Stimulated activated CD4-positive, alpha-beta T cell treated with anti-CD3 and anti-CD28 coated beads, Interleukin-12 subunit alpha, Interleukin-12 subunit beta, amount 100 ng/mL, for 24 hours (primary cell): ENCODE measurements at places on chromosomes 12 and 14.

DNA sequence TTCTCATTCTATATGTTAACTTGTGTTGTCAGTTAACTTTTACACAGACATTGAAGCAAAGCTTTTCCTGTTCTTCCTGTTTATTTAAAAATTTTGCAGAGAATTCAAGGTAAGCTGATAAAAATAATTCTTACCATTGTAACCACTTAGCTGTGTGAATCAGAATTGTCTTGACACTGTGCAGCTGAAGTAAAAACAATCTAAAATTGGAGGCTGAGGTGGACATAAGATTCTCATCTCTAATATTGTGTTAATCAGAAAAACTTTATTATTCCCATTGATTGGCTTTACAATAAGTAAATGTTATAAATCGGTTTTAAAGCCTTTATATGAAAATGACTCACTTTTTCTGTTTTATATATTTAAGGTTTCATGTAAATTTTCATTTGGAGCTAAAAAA, 240.3 kb upstream of the PLEKHG7 start:
- no peak for DNase-seq

GRCh38 chr14:64728106-64728505, 23.9 kb downstream of the PLEKHG3 start:
- no peak for DNase-seq

- no peak for DNase-seq
These were observed 103.2 kb downstream of the SLC25A47 start for GRCh38 chr14:100426314-100426713.

DNA sequence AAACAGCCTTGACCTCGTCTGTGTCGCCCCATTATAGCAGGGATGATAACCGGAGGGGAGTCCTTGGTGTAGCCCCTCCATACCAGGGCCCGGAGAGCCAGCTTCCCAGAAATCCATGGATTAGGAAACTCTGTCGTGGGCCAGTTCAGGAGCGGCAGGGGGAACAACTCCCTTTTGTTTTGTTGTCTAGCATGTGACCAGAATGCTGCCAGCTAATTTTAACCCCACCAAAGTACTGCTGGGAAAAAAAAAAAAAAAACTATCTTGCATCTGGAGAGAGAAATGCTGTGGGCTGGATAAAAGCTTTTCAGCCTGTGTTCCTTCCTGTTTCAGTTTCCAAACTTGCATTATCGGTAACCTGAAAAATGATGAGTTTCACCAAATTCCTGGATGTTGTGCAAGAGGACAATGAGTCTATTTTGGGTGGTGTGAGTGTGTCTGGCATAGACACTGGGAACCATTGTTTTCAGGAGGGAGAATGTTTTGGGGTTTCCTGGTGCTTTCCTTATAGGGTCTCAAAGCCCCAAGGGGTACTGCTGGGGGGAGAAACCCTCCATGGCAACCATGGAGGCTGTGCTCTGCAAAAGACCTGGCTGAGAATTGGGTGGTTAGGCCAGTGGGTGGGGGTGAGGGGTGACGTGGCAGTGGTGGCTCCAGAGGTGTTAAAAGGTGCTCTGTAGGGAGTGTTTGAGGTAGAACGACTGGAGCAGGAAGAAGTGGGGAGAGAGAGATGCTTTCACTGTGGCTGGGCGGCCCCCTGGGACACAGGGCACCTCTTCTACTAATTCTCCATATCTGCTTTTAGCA, 14.9 kb upstream of the IRF2BPL start:
- DNase-seq: no peak

DNA sequence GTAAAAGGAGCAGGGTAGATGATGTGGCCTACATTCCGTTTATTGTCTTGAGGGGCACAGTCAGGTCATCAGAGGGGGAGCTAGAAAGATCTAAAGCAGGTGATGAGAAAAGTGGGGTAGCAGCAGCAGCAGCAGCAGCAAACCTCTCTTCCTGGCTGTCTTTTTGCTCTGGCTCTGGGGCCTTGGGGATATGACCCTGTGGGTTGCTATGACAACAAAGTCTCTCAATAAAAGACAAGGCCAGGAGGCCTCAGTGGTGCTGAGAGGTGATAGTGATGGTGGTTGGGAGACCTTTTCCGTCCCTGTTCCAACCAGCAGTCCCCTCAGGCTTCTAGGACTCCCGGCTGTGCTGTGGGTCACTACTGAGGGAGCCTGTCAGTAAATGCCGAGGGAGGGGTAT, 138.6 kb downstream of the SLC8A3 start:
- no peak for DNase-seq

DNA sequence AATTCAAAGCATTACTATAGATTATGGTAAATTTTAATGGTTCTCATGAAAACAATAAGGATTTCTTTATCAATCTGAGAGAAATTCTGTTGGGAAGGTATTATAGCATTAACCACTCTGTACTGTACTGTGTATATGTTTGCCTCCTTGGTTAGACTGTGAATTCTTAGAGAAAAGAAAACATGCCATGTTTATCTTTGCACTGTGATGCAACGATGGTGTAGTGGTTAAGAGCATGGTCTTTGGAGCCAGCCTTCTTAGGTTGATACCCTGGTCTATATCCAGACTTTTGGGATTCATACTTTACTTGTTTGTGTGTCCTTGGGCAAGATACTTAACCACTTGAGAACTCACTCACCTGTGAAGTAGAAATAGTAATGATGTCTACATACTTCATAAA, 32.2 kb upstream of the NUBPL start:
- no peak for DNase-seq

GRCh38 chr12:130439250-130439649, 101.6 kb downstream of the PIWIL1 start:
- no peak for DNase-seq

GRCh38 chr12:60263161-60263560, 667.3 kb downstream of the SLC16A7 start:
- DNase-seq: no peak

GRCh38 chr12:92524489-92524888, 178.3 kb upstream of the PLEKHG7 start:
- no peak for DNase-seq

DNA sequence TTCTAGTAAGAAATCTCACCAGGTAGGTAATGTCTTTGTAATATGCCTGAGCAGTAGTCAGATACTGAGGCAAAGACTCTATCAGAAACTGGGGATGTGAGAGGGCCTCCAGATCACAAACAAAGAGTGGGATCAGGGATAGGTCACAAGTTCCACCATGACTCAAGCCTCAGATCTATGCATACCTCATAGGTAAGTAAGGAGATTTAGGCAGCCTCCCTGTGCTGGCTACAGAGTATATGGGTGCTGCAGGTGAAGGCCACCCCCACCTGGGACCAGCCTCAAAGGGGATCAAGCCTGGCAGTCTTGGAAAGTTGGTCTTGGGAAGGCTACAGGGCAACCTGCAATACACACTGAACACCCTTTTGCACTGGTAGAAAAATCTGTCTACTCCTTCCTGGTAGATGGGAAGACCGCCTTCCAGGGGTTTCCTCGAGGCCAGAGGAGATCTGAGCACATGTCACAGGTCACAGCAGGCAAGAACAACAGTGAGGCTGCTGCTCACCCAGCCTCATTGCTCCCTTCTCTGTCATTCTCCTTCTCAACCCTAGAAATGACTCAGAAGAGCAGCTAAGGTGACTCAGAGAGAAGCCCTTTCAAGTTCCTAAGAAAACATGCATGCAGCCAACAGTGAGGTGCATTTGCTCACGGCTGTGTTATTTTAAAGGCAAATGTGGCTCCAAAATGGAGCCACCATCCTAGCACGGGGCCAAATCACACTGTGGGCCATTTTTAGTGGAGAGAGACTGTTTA, 143.4 kb upstream of the CDKN3 start:
- DNase-seq: no peak

- no peak for DNase-seq
These were observed 9.5 kb upstream of the PRKD1 start for GRCh38 chr14:29937116-29937515.
